ENCODE measurements at places on chromosomes 16 and 17. TPM values are rescaled to one million over a fixed set of nuclear protein-coding genes. Genes with fewer than 3 reads are reported as not detected.

GRCh38 chr17:55266958-55267688 is 2.4 kb downstream of the HLF start:
- no peak for DNase-seq

Gene SDK2
- under 0.01 TPM for total RNA-seq

Gene CSH1
- total RNA-seq = not detected

Gene ATAD5
- total RNA-seq = 0.77 TPM

DNA sequence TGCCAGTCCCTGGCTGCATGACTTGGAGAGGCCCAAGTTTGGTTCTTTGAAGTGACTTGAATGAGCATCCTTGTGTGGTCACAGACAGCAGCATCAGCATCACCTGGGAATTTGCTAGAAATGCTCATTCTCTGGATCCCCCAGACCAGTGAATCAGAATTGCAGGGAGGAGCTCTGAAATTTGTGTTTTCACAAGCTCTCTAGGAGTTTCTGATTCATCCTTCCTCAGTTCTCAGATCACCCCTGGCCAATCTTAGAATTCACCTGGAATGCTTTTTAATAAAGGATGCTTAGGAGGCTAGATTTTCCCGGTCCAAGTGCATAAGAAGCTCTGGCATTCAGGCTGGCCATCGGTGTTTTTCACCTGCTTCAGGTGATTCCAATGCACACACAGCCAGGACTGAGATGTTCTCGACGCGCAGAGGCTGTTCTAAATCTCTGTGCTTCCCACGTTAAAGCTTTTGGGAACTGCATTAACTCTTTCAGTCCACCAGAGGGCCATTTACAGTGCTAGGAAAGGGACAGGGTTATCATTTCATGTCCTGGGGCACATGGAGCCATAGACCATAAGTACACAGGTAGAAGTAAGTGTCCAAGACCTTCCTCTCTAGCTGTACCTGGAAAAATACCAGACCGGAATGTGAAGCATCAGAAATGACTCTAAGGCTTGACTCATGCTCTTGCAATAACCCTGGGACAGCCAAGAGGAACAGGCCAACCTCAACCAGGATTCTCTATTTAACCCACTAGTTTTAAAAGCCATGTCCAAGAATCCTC is 85.7 kb upstream of the XYLT1 start:
- peak; percentile 63 for DNase-seq

Gene PTX4
- total RNA-seq = not detected

- no peak for DNase-seq
Measured at GRCh38 chr16:27165576-27165975, 37.8 kb upstream of the KDM8 start.

DNA sequence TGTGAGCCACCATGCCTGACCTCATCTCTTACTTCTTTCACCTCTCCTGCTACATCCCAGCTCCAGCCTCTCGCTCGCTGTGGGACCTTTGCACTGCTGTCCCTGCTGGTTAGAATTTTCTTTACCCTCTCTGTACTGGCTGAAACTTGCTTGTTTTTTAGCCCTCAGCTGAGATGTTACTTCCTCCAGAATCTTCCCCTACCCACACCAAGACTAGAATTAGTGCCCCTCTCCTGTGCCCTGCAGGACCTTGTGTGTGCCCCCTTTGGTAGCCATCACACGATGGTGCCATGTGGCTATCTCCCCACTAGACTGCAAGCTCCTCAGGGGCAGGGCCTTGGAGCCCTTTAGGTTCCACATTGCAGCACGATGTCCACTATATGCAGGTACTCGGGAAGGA is 84.1 kb downstream of the AIPL1 start:
- no peak for DNase-seq

Gene RAPGEFL1
- total RNA-seq = 1.2 TPM

DNA sequence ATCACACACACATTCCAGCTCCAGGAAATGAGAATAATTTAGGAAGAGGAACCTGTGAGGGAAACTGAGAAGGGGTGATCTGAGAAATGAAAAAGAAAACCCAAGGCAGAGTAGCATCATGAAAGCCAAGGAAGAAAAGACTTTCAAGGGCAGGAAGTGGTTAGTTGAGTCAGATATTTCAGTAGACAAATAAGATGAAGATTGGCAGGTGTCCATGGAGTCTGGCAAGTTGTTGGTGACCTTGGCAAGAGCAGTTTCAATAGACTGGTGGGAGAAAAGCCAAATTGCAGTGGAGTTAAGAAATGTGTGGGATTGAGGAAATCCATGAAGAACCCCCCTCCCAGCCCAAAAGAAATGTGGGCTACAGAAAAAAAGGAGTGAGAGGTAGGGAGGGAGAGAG is 10.7 kb downstream of the GNAO1 start:
- DNase-seq = no peak

Gene PRSS33
- total RNA-seq = not detected
